ENCODE measurements at places on chromosomes 13 and 19.

GRCh38 chr13:77698201-77699058, 943 bp downstream of the SLAIN1 start:
- no peak for DNase-seq

GRCh38 chr13:37175996-37176395, 70.5 kb upstream of the CSNK1A1L start:
- DNase-seq: peak; percentile 97

GRCh38 chr13:90760639-90761038, 586.8 kb upstream of the MIR17HG start:
- DNase-seq: no peak

DNA sequence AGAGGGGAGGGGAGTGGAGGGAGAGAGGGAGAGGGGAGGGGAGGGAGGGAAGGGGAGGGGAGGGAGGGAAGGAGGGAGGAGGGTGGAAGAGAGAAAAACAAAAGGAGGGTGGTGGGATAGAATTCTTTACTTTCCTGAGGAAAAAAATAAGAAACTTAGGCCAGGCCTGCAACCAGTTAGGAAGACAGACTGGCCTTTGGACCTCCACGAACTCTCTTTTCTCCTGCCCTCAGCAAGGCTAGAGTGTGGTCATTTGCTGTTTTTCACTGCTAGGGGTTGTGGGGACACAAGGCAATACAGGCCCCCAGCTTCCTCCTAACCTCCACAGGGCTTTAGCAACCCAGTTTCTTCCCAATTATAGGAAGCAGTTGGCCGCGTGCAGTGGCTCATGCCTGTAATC, 4.2 kb downstream of the CCDC8 start:
- no peak for DNase-seq

DNA sequence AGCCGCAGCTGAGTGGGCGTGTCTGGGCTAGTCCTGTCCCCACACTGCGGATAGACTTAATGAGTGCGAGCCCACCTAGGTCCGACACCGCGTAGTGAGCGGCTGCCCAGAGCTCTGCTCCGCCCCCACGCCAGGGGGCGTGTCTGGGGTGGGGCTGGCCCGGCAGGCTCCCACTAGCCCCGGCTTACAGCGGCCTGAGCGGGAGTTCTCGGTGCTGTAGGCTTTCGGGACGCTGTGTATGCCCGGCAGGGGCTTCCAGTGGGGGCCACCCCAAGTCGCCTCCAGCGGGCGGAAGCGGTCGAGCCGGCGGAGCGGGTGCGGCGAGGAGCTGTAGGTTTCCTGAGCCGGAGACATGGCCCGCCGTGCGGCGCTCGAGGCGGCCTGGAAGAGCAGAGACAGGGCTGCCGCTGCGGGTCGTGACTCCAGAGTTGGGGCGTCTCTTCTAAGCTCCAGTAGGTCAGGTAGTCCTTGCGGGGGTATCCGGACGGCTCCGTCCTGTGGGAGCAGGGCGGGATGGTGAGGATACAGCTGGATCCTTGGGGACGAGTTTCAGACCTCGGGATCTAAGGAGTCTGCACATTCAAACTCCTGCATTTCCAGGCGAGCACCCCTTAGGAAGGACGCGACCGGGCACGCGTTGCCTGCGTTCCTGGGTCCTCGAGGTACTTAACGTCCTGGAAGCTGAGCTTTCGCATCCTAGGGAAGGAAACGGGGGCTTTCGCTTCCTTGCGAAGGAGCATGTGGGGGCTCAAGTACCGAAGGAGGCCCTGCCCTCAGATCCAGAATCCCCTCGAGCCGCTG, 1.2 kb downstream of the CGB7 start:
- DNase-seq: peak; percentile 37

- no peak for DNase-seq
These were observed 528.6 kb downstream of the SUCLA2 start for GRCh38 chr13:47472516-47472915.

- DNase-seq: peak; percentile 8
These were observed 667.9 kb upstream of the SLITRK5 start for GRCh38 chr13:87003265-87003664.

Measured in choroid plexus epithelial cell (primary cell).